HAP-1 (cell line): ENCODE measurements at places on chromosomes 6 and 20.

GRCh38 chr20:23043376-23043775 is 6.1 kb downstream of the THBD start:
- no peak for DNase-seq

DNA sequence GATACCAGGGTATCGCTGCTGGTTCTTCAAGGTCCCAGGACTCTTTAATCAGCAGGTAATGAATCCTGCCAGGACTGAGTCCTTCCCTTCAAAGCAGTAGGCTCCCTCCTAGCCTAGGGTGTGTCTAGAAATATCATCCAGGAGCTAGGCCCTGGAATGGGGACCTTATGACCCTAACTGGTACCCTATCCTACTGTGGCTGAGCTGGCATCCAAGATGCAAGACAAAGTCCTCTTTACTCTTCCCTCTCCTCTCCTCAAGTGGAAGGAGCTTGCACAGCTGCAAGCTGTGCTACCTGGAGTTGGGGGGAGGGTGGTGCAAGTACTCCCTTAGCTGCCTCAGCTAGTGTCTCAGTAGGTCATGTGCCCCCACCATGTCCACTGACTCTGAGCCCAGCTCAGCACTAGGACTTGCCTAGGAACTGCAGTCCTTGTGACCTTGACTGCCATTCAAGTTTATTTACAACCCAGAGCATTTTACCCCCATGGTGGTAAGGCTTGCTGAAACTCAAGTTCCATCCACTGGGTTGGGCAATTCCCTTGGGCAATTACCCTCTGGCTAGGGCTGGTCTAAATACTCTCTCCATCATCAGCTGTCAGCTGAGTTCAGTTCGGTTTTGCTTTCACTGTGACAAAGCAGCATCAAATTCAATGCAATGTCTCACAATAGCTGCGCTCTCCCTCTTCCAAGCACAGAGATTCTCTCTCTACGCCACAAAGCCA is 48.4 kb upstream of the TOP1 start:
- DNase-seq: no peak

GRCh38 chr20:62832212-62832922 is 15.5 kb downstream of the COL9A3 start:
- peak; percentile 95 for DNase-seq

DNA sequence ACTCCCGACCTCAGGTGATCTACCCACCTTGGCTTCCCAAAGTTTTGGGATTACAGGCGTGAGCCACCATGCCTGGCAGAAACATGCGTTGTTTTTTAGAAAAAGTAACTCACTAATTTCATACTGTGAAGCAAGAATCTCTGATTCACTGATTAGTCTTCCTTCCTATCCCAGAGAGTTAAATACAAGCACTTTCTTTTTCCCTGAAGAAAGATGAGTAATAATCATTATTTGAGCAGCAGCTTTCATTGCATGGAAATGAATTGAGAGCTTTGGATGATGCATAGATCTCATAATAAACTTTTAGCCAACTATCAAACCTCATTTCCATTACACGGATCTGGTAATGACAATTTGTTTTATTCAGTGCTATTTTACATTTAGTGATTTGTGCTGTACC is 892.5 kb upstream of the EYS start:
- no peak for DNase-seq

- DNase-seq: no peak
Measured at GRCh38 chr20:46206025-46206424, 87.9 kb downstream of the CD40 start.

GRCh38 chr6:166642646-166643045 is 15.6 kb upstream of the RPS6KA2 start:
- no peak for DNase-seq

- DNase-seq: no peak
Measured at GRCh38 chr20:46222521-46223007, 85.7 kb downstream of the CDH22 start.

GRCh38 chr6:93164781-93165180 is 254.6 kb downstream of the EPHA7 start:
- DNase-seq: no peak

DNA sequence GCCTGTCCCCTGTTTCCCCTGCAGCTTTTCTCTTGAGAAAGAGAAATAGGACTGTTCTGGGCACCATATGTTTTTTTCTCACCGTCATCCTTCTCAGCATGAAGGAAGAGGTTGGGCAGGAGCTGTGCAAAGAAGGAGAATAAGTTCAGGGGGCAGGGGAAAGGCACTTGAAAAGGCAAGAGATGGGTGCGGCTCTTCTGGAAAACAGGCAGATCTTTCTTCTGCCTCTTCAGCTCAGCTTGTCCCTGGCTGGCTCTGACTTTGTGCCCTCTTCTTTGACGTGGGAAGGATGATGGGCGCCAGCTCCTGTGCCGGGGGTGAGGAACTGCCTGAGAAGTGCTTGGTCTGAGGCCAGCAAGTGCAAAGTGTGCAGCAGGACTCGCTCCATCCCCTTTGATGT is 206.5 kb downstream of the DOK5 start:
- no peak for DNase-seq

- peak; percentile 58 for DNase-seq
Measured at GRCh38 chr6:47242483-47243386, 67.0 kb downstream of the TNFRSF21 start.

GRCh38 chr6:42275376-42276033 is 57.8 kb upstream of the MRPS10 start:
- no peak for DNase-seq

DNA sequence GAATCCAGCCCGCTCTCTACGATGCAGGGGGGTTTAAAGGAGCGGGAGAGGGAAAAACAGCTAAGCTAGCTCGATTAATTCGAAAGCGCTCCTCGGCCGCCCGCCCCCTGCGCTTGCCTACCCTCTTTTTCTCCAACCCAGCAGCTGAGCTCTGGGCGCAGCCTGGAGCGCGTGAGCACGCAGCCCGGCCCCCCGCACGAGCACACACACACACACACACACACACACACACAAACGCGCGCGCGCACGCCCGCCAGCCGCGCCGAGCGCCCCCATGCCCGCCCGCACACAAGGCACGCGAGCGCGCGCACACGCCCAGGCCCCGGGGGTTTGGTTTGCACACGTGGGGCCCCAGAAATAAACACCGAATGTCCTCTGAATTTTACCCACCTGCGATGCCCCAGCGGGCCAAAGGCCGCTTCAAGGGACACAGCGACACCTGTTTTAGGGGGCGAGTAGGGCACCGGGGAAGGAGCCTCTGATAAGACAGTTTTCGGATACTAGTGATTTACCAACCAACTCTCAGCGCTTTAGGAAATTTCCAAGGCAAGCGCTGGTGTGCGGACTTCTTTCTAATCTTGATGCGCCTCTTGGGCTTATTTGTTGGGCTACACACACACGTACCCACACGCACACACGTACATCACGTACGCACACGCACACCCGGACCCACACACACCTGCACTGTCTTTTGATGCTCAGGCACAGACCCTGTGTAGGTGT is 802 bp upstream of the NRN1 start:
- peak; percentile 81 for DNase-seq

GRCh38 chr20:38270869-38271605 is 10.5 kb upstream of the KIAA1755 start:
- no peak for DNase-seq

DNA sequence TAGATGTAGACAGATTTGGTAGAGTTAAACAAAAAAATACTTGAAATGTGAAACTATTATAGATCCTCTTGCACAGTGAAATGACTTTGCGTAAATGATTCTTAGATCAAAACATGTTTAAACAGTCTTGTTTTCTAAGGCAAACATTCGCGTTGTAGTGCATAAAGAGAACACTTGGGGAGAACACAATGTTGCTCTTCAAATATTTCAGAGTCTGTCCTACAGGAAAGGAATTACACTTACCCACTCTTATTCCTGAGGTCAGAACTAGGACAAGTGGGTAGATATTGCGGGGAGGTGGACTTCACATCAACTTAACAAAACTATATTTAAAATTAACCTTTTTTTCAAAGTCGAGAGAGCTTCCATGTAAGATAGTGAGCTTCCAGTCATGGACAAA is 183.5 kb upstream of the PCSK2 start:
- no peak for DNase-seq

DNA sequence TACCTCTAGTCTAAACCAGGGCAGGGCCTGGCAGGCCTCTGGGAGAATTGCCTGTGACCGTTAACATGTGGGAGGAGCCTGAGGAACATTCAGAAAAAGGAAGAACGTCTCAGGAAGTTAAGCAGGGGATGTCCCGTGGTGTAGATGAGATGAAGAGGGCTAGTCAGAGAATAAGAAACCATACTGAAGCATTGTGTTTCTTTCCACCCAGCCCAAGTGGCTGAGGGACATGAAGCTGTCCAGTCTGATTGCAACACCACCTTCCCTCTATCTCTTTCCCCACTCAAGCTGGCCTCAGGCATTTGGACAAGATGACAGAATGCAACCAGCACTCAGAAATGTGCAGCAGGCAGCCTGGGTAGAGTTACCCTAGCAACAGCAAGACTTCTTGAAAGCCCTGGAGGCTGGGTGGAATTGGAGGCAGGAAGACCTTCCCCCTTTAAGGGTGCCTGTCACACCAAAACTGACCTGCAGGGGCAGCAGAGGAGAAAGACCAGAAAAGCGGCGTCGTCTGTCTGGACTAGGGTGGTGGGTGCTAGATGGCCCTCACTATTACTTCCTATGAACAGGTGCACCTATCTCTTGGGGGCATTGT is 186.1 kb downstream of the UNC5CL start:
- DNase-seq: no peak

DNA sequence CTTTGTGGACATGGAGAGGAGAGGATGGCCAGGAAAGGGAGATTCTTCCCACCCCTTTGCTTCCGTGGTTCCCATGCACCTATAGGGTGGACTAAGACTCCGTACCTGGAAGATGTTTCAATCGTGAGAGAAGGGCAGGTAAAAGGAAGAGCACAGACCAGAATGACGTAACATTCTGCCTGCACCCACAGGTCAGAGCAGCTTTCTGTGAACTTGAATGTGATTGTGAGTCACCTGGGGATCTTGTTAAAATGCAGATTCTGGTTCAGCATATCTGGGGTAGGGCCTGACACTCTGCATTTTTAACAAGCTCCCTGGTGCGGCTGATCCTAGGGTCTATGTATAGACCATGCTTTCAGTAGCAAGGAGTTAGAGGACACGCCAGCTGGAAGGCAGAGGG is 164.1 kb upstream of the SGK1 start:
- no peak for DNase-seq

GRCh38 chr6:107083047-107083768 is 32.1 kb downstream of the BEND3 start:
- no peak for DNase-seq

GRCh38 chr6:148981515-148981914 is 234.7 kb downstream of the UST start:
- no peak for DNase-seq

GRCh38 chr6:105389543-105389942 is 13.3 kb downstream of the PREP start:
- no peak for DNase-seq

DNA sequence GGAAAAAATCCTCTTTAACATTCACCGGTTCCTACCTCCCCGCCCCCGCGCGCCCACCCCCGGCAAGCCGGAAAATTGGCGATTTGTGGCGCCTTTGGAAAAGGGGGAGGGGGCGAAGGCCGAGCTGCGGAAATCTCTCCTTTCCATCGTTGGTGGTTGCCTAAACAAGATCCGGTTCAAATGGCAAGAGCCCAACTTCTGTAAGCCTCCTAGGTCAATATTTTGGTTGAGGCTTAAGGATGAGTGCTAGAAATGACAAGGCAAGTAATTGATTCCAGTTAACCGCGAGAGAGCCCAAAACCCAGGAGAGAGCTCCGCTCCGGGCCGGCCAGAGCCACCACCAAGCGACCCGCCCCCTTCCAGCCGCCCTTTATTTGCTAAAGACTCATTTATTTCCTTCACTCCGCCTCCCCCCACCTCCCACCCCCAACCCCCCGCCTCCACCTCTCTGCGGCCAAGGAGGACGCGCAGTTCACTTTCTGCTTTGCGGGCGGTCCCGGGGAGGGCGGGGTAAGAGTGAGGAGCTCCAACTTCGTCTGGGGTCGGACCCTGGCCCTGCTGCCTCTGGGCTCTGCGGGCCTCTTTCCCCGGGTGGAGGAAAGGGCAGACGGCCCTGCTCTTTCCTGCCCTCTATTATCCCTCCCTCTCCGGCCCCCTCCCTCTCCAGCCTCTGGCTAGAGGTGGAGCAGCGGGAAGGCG is 838 bp upstream of the NKX2-2 start:
- peak; percentile 73 for DNase-seq

- no peak for DNase-seq
Measured at GRCh38 chr6:13383328-13384163, 55.2 kb upstream of the TBC1D7 start.
